Foreskin keratinocyte (primary cell): ENCODE measurements at places on chromosomes 5 and 9. TPM values are rescaled to one million over a fixed set of nuclear protein-coding genes. Genes with fewer than 3 reads are reported as not detected.

STPG3 gene
- not detected in 2 replicates for polyA plus RNA-seq

CREBRF gene
- polyA plus RNA-seq = 0.25 and 0.31 TPM in 2 replicates

CCL28 gene
- 1.1 and 1.3 TPM in 2 replicates for polyA plus RNA-seq

ANAPC2 gene
- 16.4 and 17.2 TPM in 2 replicates for polyA plus RNA-seq

MROH2B gene
- not detected in 2 replicates for polyA plus RNA-seq

FOXD4L5 gene
- not detected in 2 replicates for polyA plus RNA-seq

BARHL1 gene
- polyA plus RNA-seq = not detected in 2 replicates

TMC1 gene
- not detected in 2 replicates for polyA plus RNA-seq

SPINK7 gene
- polyA plus RNA-seq = not detected in 2 replicates

CD72 gene
- polyA plus RNA-seq = 0.19 TPM in 2 replicates

FGF18 gene
- polyA plus RNA-seq = 0.06 TPM in 1 of 2 replicates, not detected in the other

DMGDH gene
- 0.29 TPM in 1 of 2 replicates, not detected in the other for polyA plus RNA-seq

RAD50 gene
- 9.3 and 11.1 TPM in 2 replicates for polyA plus RNA-seq

DDX4 gene
- not detected in 2 replicates for polyA plus RNA-seq

PDCD1LG2 gene
- polyA plus RNA-seq = 9.2 and 10.8 TPM in 2 replicates

HRH2 gene
- not detected in 2 replicates for polyA plus RNA-seq

LMX1B gene
- polyA plus RNA-seq = 0.95 and 1.2 TPM in 2 replicates

GABRA6 gene
- polyA plus RNA-seq = not detected in 2 replicates

PDE6A gene
- polyA plus RNA-seq = 0.01 and 0.02 TPM in 2 replicates

SLIT3 gene
- polyA plus RNA-seq = 3.9 and 4.9 TPM in 2 replicates

GTF2H2 gene
- polyA plus RNA-seq = 9.4 and 13.6 TPM in 2 replicates

LOX gene
- 0.06 and 0.29 TPM in 2 replicates for polyA plus RNA-seq

NDST1 gene
- polyA plus RNA-seq = 15.3 and 16.8 TPM in 2 replicates

RBM22 gene
- polyA plus RNA-seq = 29.0 and 33.9 TPM in 2 replicates

CEL gene
- polyA plus RNA-seq = 0.44 and 0.70 TPM in 2 replicates

CAMK4 gene
- polyA plus RNA-seq = 0.41 and 1.2 TPM in 2 replicates

CCNJL gene
- 2.5 TPM in 2 replicates for polyA plus RNA-seq

SHISAL2B gene
- not detected in 2 replicates for polyA plus RNA-seq

RNF183 gene
- polyA plus RNA-seq = not detected in 2 replicates

FGFR4 gene
- 4.6 and 6.4 TPM in 2 replicates for polyA plus RNA-seq

GABRP gene
- polyA plus RNA-seq = not detected in 2 replicates

CMYA5 gene
- polyA plus RNA-seq = 0.06 and 0.07 TPM in 2 replicates

CAMLG gene
- polyA plus RNA-seq = 29.3 and 29.6 TPM in 2 replicates

PCDHGA10 gene
- polyA plus RNA-seq = 0.16 and 0.34 TPM in 2 replicates

HMMR gene
- polyA plus RNA-seq = 11.6 and 21.1 TPM in 2 replicates

INSL6 gene
- not detected in 2 replicates for polyA plus RNA-seq

BHMT2 gene
- 0.03 TPM in 1 of 2 replicates, not detected in the other for polyA plus RNA-seq

ANKRD34B gene
- polyA plus RNA-seq = not detected in 2 replicates

GDNF gene
- 0.62 and 1.1 TPM in 2 replicates for polyA plus RNA-seq

ZCCHC9 gene
- polyA plus RNA-seq = 25.5 and 27.8 TPM in 2 replicates

GABRA1 gene
- not detected in 2 replicates for polyA plus RNA-seq

SOX30 gene
- polyA plus RNA-seq = 0.02 TPM in 1 of 2 replicates, not detected in the other

DIMT1 gene
- 30.1 and 35.2 TPM in 2 replicates for polyA plus RNA-seq

DTWD2 gene
- polyA plus RNA-seq = 0.54 and 0.78 TPM in 2 replicates

IFNE gene
- polyA plus RNA-seq = 0.30 and 0.60 TPM in 2 replicates

SREK1 gene
- 8.9 and 11.1 TPM in 2 replicates for polyA plus RNA-seq

SPAG8 gene
- polyA plus RNA-seq = 0.36 and 0.50 TPM in 2 replicates

AMBP gene
- not detected in 2 replicates for polyA plus RNA-seq

LRRC70 gene
- polyA plus RNA-seq = 0.16 and 0.23 TPM in 2 replicates

SLC46A2 gene
- not detected in 2 replicates for polyA plus RNA-seq

FAM169A gene
- 4.1 and 5.2 TPM in 2 replicates for polyA plus RNA-seq

FAM153A gene
- not detected in 2 replicates for polyA plus RNA-seq

FOXD4L3 gene
- polyA plus RNA-seq = not detected in 2 replicates

PFDN1 gene
- polyA plus RNA-seq = 86.7 and 95.1 TPM in 2 replicates

PCDH1 gene
- 1.2 and 7.0 TPM in 2 replicates for polyA plus RNA-seq

KIF12 gene
- 1.7 and 2.4 TPM in 2 replicates for polyA plus RNA-seq
